ENCODE measurements at places on chromosomes 2 and 18.

DNA sequence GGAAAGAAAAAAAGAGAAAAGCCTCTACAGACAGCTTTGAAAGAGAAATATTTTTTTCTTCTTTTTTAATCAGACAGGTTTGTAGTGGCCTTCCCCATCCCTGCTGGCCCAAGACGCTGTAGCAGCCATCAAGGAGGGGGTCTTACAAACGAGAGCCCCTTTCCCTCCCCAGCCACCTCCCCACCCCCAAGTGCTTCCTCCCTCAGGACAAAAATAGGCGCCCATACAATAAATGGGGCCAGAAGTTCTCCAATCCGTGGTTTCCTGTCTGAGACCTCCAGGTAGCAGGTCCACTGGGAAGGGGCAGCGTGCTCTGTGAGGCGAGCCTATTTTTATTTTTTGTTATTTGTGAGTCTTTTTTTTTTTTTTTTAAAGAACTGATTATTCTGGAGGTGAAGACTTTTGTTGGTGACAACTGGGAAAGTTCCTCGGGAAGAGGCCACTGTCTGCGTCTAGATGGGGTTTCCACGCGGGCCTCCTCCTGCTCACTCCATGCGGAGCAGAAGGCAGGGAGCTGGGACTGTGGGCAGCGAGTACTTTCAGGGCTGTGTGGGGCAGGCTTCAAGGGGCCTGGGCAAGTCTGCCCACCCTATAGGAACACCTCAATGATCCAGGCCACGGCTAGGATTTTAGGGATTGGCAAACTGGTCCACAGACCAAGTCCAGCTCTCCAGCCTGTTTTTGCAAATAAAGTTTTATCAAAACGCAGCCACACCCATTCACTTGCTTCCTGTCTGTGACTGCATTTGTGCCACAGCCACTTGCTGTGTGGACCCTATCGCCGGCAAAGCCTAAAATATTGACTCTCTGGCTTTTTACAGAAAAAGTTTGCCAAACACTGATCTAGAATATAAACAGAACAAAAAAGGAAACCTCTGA is 139.6 kb downstream of the CTIF start:
- no peak for DNase-seq

DNA sequence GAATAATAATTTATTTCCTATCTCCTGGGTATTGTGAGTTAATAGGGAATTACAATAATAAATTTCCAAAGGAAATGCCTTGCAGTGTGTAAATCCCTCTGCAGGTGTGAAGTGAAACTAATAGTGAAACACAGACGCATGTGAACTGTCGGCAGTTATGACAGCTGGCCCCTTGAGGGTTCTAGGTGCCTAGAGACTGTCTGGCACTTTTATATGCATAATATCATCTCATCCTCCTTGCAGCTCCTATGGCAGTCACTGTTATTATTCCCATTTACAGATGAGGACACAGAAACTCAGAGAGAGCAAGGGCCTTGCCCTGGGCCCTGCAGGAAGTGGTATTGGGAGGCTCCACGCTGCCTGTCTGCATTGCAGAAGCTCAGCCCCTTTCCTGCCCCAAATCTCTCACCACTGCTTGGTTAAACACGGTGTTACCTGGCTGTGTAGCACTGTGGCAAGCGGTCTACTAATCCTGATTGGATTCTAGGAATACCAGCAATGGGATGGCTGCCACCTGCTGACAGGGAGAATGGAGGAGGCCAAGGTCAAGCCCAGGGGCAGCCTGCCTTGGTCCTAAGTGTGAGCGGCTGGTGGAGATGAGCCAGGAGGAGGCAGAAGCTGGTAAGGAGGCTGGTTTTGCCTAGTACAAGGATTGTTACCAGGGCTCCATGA is 32.8 kb upstream of the ACKR3 start:
- no peak for DNase-seq

DNA sequence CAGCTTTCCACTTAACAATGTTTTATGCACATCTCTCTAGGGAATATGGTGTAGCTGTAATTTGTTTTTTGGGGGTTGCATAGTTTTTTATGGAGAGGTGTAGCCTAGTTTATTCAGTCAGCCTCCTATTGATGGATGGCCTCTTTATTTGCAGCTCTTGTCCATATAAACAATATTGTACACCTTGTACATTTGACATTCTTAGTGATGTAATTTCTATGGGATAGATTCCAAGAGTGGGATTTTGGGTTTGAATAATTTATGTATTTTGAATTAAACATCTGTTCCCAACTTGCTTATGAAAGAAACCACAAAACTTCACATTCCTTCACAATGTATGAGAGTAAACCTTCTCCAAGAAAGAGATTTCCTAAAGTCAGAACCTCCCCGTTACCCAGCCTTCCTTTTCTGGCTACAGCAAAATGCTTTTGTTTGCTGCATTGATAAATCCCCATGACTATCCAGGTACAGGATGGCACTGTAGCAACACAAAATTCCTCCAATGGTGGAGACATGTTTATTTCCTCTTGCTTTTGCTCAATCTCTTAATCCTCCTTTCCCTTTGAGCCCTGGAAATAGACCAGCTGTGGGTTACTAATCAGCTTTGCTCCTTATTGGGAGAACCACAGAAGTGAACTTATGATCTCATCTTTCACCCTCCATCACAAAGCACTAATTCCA is 58.4 kb upstream of the GALR1 start:
- DNase-seq: no peak

DNA sequence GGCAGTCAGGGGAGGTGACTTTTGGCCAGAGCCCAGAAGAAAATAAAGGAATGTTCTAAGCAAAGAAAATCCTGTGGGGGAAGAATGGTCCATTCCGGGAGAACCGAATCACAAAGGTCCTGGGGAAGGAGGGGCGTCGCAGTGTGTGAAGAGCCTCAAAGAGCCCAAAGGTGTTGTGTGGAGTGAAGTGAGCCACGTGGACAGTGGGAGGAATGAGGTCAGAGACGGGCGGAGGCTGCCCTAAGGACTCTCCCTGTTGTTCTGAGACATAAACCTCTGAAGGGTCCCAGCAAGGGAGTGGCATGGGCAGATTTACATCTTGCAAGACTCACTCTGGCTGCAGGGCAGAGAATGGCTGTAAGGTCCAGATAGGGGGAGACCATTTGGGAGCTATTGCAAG is 91.3 kb upstream of the SEC11C start:
- no peak for DNase-seq

GRCh38 chr2:222336442-222336841 is 37.6 kb upstream of the PAX3 start:
- DNase-seq: no peak

GRCh38 chr2:30792521-30792920 is 14.7 kb downstream of the CAPN13 start:
- no peak for DNase-seq

- DNase-seq: no peak
Observed at GRCh38 chr2:132977812-132978529, 308.0 kb upstream of the LYPD1 start.
